ENCODE measurements at places on chromosomes 6 and 20.

- no peak for DNase-seq
These were observed 20.2 kb upstream of the MRPS18A start for GRCh38 chr6:43707767-43708166.

- no peak for DNase-seq
These were observed 782 bp downstream of the TRMT11 start for GRCh38 chr6:125987026-125987617.

GRCh38 chr6:12791371-12791770, 74.8 kb downstream of the PHACTR1 start:
- no peak for DNase-seq

GRCh38 chr20:24777746-24778145, 171.3 kb upstream of the CST7 start:
- DNase-seq = no peak

DNA sequence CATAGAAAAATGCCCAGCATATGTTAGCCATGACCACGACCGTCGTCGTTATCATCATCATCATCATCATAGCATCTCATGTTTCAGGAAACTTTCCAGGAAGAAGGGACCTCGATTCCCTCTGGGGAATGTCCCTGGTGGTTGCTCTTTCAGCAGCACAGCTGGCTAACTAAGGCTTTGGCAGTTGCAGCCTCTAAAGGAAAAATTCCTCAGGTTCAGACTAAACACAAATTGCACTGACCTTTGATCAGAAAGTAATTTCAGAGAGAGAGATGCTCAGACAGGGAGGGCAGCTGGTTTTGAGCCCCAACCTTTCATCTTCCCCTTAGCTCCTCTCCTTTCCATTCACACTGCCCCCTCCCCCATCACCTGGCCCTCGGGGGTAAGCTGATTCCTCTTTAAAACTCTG, 5.6 kb upstream of the CFB start:
- no peak for DNase-seq

DNA sequence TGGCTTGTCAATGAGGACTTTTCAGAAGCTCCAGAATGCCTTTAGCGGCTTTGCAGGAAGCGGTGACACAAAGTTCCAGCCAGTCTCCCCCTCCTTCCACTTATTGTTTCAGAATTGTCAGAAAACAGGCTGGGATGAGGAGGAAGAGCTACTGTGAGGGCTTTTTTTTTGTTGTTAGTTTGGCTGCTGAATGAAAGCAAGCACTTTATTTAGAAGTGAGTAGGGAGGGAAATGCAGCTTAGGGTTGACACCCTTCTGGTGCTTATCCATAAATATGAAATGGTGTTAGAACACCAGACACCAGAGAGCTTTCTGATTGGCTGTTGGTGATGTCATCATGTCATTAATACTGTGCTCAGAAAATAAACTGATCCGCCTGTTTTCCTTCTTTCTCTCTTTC, 251.5 kb downstream of the SOX4 start:
- no peak for DNase-seq

- no peak for DNase-seq
These were observed 124.2 kb downstream of the SLC24A3 start for GRCh38 chr20:19336631-19337030.

- no peak for DNase-seq
These were observed 11.3 kb upstream of the DSN1 start for GRCh38 chr20:36784900-36785299.

DNA sequence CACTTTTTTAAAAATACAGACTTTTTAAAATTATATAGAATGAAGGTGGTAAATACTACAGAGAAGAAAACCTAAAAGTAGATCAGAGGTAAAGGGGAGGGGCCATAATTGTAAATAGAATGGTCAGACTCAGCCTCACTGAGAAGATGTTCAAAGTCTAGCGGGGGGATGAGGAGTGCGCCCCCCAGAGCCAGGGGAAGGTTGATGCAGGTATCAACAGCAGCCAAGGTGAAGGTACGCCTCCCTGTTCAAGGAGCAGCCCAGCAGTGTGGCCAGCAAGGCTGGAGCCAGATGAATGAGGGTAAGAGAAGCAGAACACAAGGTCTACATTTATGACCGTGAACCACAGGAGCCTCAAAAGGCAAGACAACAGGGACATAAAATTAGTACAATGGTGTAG, 204.1 kb downstream of the PTPRT start:
- no peak for DNase-seq

DNA sequence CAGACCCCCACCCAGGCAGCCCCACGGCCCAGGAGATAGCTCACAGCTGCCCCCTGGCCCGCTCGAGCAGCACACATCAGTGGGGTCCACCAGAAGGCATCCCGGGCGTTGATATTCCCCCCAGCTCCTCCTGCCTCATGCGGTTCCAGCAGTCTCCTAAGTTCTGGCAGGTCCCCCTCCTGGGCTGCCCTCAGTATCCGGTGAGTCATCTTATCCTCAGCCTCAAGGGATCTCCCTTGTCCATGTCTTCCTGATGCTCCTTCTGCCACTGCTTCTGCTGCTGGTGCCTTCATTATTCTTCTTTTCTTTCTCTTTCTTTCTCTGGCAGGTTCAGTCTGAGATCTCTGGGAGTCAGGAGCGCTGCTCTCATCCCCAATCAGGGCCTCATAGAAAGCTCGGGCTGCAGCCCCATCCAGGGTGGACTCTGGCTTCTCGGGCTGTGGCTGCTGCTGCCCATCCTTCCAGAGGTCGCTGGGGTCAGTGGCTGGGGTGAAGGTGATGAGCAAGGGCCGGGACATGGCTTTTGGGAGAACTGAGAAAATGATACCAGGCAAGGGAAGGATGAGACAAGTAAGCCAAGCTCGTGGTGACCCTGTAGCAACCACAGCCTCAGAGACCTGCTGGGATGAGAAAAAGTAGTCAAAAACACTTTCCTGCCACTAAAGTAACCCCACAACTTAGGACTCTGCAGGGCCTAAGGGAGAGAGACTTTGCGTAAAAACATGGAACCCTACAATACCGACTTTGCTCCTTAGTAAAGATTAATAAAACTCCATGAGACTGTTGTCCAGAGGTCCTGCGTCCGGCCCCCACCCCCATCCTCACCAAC, 622 bp downstream of the GPANK1 start:
- DNase-seq = no peak

GRCh38 chr20:50191544-50192363, 1.1 kb downstream of the CEBPB start:
- no peak for DNase-seq

- DNase-seq = no peak
These were observed 288.4 kb downstream of the CLIC5 start for GRCh38 chr6:45727228-45727627.

GRCh38 chr20:5651746-5652145, 98.5 kb upstream of the SHLD1 start:
- DNase-seq = no peak

DNA sequence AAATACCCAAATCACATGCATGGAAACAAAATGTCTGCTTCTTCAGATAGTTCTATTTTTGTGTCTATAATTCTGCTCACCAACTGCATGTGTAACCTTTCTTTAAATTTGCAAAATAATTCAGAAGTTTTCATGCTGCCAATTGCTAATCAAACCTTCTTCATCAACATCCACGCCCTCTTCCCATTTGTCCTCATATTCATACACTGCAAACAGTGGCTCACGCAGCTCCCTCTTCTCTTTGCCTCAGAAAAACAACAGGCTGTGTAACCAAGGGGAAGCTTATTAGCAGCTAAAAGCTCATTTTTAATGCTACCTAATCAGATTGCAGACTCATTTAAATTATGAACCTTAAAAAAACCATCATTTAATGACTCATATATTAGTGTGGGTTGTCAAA, 555.0 kb upstream of the EPHA7 start:
- no peak for DNase-seq

DNA sequence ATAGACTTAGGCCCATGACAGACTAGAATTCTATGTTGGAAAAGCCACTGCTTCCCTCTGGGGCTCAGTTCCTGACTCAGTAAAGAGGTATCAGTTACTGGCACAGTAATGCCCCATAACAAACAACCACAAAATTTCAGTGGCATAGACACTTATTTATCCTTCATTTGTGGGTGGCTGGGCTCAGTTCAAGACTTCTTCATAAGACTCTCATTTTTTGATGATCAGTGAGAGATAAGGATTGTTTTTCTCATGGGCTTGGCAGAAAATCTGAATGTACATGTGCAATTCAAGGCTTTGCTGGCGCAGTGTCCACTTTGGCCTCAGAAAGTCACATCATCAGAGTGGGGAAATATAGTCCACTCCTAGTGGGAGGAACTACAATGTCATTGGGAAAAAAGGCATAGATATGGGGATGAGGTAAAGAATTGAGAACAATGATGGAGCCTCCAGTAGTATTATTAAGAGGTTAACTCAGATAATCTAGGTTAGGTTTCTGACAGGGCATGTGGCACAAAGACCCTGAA, 384.6 kb upstream of the FLRT3 start:
- no peak for DNase-seq

- no peak for DNase-seq
These were observed 219.2 kb upstream of the LRFN2 start for GRCh38 chr6:40806256-40806864.

DNA sequence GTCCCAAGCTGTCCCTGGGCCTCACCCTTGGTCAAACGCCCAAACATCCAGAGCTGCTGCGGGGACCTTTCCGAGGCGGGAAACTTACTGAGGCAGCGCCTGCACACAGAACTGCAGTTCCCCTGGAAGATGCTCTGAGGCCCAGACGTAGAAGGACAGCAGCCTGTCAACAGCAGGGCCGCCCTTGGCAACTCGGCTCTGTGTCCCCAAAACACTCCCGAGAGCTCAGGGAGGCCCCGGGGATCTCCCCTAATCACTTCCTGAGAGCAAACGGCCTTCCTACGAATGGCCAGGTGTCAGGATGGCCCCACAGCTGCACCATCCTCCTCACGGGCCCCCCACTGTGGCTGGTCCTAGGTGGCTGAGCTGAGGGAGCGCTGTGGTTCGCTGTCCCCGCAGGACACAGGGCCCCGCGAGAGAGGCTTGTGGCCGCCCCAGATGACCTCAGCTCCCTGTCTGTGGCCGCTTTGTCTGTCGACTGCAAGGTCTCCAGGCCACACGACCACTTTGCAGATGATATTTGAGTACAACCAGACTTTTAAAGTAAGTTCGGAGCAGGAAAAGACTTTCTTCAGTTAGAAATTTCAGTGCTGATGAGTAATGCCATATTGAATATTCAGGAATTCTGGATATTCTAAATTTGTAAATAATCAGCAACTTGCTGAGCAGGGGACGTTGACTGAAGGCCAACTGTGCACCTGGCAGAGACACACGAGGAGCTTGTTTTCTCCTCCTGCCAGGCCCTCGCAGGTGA, 46.0 kb downstream of the DLL1 start:
- no peak for DNase-seq

DNA sequence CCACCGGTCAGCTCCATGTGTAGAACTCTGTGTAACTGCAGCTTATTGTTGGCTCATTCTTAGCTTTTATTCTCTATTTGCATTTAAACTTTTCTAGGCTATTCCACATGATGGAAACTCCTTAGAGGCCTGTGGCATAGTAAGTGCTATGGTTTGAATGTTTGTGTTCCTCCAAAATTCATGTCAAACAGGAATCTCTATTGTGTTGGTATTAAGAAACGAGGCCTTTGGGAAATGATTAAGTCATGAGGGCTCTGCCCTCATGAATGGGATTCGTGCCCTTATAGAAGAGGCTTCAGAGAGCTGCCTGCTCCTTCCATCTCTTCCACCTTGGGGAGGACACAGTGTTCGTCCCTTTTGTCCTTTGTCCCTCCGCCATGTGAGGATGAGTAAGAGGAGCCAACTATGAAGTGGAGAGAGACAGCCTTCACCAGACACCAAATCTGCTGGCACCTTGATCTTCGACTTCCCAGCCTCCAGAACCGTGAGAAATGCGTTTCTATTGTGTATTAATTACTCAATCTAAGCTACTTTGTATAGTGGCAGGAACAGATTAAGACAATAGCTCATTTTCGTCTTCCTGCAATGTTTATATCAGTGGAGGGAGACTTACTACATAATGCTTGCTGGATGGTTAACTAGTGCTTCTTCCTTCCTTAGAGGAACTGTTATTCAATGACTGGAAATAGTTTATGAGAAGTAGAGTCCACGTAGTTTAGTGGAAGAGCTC, 361.1 kb downstream of the FARS2 start:
- no peak for DNase-seq

GRCh38 chr20:24165301-24166122, 176.9 kb upstream of the GGTLC1 start:
- DNase-seq = no peak

- no peak for DNase-seq
These were observed 64.8 kb downstream of the FAM50B start for GRCh38 chr6:3913958-3914337.

DNA sequence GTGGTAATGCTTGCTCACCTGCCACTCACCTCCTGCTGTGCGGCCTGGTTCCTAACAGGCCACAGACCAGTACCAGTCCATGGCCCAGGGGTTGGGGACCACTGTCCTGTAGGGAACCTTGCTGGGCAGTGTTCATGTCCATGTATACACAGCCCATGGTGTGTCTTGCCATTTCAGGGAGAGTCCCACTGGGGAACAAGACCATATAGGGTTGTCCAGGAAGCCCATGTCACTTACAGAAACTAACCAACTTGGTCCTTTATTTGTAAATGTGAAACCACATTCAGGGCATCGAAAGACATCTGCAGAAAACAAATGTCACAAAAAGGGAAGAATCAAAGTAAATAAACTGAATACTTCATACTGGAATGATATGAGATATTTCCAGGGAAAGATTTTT, 179.1 kb downstream of the NFATC2 start:
- no peak for DNase-seq

DNA sequence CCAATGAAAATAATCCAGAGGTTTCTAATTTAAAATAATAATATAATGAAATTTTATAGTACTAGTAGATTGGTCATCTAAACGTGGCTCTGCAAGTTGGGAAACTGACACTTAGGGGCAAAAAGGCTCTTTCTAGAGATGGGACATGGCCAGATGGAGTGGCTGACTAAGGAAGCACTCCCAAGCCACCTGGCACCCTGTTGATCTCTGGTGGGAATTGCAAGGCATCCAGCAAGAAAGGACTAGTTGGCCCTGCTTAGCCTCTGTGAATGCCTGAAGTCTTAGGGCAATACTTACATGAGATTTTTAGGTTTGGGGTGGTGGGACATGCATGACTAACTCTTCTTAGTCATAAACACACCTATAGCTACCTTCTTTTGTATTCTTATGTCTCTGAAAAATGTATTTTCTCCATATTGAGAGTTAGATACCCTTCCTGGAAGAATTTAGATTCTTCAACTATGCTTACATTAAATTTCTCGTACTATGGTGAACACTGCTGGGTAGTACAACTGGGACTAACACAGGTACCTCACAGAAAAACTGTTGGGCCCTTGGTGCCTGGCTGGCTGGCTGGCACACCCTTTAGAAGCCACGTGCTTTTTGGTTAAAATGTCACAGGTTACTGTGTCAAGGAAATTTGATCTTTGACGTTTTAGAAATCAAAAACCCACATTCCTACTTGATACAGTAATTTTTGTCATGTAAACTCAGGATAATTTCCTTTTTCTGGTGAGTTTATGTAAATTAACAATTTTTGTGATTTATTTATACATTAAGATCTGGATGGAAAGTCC, 25.0 kb upstream of the SH3BGRL2 start:
- DNase-seq = no peak

Measured in vagina (tissue), 2 donors.